Stimulated activated CD8-positive, alpha-beta memory T cell treated with anti-CD3 and anti-CD28 coated beads, Interleukin-15, amount 100 ng/mL, for 4 hours (primary cell): ENCODE measurements at places on chromosomes 4 and X.

- DNase-seq, result no peak
These were observed 1.0 kb upstream of the SLC6A8 start for GRCh38 chrX:153686711-153687110.

- DNase-seq, result no peak
These were observed 23.3 kb downstream of the RPGR start for GRCh38 chrX:38304010-38304409.

GRCh38 chr4:55499495-55499894, 47.2 kb downstream of the CLOCK start:
- no peak for DNase-seq

DNA sequence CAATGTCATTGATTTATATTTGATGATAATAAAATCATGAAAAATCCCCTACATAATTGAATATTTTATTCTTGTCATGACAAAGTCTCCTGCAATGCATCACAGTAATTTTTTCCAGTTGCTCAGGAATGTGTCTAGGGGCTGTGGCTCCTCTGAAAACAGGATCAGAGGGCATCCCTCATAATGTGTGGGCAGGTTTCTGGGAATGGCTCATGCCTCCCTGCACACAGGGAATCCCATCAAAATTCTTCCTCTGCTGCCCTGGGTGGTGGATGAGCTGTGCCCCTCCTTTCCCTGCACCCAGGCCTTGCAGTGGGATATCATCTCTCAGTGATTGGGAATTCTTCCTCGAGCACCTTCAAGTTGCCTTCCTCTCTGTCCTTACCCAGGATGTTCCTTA, 20.4 kb upstream of the PUDP start:
- no peak for DNase-seq

DNA sequence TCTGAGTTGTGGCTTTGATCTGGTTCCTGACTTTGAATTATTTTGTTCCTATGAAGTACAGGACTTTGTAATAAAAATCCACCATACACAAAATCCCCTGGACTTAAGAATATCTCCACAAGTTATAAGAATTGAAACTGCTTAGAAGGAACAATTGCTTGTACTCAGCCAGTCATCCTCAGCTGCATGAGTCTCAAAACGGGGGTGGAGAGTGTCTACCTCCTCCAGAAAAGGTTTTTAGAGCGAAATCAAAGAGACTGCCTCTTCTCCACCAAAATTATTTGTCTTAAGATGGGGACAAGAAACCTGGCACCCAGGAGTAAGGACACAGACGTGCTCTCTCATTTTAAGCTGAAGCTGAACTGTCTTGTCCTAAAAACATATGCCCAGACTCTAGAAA, 74.7 kb downstream of the SNCA start:
- DNase-seq, result no peak

DNA sequence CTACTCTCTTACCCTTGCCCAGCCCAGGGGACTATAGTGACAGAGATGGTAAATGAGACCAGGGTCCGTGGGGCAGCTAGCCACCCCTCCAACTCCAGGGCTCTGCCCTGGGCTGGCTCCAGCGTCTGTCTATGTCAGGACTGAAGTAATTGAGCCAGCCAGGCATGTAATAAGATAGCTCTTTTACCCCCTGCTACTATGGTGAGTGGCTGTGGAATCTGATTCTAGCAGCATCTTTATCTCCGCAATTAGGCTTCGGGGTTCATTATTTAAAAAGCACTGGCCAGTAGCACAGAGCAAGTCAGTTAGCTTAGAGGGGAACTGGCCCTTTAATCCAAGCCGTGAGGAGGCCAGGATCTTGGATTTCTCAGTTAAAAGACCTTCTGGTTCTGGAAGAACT, 123.3 kb upstream of the RAI2 start:
- no peak for DNase-seq

DNA sequence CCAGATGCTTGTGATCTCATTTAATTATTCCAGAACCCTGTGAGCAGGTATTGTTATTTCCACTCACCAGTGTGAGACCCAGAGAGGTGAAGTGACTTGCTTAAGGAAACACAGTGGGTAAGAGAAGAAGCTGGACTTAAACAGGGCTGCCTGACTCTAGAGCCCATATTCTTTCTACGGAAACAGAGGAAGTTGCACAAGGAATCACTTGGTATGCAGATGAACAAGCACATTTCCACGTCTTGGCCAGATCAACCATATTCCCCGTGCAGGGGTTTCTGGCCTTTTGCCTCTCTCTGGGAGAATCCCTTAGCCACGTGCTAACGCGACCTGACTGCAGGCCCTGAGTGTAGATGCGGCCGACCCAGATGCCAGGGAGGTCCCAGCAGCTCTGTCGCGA, 195.5 kb upstream of the ATP6AP2 start:
- no peak for DNase-seq

DNA sequence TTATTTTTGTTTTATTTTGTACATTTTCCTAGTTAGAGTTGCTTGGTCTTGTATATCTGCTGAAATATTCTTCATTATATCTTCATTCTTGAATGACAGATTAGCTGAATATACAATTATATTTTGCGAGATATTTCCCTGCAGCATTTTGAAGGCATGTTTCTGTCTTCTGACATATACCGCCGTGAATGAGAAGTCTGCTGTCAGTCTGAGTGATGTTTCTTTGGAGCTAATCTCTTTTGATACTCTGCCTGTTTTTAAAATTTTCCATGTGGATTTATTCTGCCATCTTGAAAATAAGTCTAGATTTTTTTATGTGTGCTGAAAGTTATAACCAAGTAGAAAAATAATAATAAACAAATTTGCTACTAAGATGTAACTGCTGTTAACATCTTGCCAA, 148.5 kb downstream of the MAGEC1 start:
- DNase-seq, result no peak

DNA sequence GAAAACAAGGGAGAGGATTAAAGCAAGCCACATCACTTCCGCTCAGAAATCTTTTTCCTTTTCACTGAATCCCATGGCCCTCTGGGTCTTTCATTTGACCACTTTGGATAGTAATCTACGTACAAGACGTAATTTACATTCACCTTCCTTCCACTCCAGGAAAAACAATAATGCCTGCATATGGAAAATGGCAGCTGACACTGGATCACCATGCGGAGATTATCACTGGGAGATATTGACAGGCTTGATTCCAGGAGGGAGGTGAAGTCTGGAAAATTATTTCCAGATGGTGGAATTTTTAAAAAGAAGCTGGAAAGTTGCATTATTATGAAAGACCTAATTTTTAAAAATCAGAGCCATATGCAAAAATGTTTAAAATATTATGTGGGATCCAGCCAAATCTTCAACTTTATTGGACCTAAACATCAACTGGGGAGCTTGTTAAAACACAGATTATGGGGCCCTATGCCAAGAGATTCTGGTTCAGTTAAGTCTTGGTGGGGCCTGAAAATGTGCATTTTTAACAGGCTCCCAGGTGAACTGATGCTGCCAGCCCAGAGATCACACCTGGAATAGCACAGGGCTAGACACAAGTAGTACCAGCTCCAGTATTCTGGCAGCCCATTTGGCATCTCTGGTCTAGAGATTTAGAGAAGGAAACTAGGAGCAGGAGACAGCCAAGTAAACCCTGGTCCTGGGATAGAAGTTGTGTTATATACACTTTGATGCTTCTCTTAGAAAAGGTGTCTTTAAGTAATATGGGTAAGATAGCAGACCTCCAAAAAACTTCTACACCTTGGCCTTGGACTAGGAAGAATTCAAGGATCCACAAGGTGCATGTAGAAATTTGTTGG, 290.3 kb upstream of the LDB2 start:
- no peak for DNase-seq

- DNase-seq, result no peak
These were observed 1273.0 kb downstream of the RAPGEF2 start for GRCh38 chr4:160375772-160376452.

DNA sequence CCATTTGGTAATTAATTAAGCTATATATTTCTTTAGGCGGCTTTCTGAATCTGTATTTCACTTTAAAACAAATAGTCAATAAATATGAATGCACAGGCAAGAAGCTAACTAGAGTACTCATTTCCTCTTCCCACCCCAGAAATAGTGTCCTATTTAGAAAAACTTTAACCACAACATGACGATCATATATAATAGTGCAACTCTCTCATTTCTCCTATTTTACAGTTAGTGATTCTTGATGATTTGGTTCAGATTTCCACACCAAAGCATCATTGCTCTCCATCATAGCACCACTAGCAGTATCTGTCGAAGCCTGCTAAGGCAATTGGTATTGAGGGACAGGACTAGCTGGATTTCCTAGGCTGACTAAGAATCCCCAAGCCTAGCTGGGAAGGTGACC, 184.0 kb upstream of the GALNTL6 start:
- DNase-seq, result no peak

DNA sequence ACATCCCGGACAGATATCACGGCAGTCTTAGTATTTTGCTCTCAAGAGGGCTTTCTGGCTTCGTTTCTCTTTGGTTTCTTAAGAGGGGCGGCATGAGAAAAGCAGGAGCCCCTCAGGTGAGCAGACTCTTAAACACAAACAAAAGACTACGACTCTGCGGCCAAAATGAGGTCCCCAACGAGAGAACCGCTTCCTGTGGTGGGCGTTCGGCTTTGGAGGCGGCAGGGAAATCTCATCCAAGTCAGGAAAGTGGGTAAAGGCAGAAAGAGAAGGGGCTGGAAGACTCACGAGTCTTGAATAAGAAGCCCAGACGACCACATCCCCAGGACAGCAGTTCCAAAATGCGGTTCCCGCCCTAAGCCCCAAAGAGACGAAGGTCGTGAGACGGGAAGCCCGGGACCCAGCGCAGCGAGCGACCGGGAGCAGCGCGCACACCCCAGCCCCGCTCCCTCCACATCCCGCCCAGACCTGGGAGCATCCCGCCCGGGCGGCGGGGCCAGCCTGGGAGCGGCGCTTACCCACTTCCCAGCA, 409 bp downstream of the UGDH start:
- DNase-seq, result peak; percentile 4

GRCh38 chr4:55758066-55758465, 61.5 kb upstream of the EXOC1L start:
- DNase-seq, result no peak

DNA sequence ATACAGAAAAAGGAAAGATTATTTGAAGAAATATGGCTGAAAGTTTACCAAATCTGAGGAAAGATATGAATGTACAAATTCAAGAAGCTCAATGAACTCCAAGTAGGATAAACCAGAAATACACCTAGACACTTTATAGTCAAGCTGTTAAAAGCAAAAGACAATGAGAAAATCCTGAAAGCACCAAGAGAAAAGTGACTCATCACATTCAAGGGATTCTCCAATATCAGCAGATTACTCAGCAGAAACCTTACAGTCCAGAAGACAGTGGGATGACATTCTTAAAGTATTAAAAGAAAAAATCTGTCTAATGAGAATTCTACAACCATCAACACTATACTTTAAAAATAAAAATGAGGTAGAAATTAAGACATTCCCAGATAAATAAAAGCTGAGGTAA, 223.8 kb upstream of the ZCCHC13 start:
- DNase-seq, result no peak

- DNase-seq, result no peak
These were observed 90.3 kb downstream of the COMMD8 start for GRCh38 chr4:47373174-47373573.

- DNase-seq, result no peak
These were observed 22.8 kb upstream of the CSTF2 start for GRCh38 chrX:100797359-100797758.

DNA sequence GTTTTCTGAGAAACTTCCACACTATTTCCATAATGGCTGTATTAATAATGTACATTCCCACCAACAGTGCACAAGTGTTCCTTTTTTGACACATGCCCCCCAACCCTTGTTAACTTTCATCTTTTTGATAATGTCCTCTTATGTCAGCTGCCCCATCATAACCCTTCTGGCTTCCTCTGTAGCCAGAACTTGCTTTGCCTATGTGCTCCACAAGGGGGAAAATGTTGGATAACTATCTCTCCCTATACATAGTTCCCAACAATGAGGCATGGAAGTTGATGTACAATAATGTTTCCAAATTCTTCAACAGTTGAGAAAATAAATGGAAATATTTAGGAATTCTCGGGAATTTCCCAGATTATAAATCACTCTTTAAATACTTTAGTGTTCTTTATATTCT, 142.9 kb downstream of the ASB9 start:
- DNase-seq, result no peak

DNA sequence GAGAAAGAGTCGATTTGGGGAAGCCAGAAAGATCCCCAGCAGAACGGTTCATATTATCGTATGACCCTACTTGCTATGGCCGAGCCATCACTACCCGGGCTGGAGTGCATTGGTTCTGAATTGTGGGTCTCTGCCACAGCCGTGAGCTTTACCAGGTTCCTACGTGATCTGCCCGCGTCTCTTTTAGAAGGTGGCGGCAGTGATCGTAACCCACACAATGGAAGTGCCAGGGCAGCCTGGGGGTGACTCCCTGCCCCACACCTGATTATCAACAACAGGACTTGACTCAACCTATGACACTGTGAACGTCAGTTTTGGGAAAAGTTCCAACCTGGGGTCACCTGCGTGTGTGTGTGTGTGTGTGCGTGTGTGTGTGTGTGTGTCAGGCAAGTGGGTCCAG, 90.8 kb downstream of the SHOX start:
- no peak for DNase-seq

DNA sequence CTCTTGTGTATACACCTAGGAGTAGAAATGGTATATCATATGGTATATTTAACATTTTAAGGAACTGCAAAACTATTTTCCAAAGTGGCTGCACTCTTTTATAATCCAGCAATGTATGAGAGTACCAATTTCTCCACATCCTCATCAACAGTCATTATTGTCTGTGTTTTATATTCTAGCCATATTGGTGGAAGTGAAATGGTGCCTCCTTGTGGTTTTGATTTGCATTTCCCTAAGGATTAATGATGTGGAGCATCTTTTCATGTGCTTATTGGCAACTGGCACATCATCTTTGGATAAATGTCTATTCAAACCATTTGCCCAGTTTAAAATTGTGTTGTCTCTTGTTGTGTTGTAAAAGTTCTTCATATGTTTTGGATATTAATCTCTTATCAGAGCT, 9.6 kb downstream of the BMP15 start:
- DNase-seq, result no peak

- DNase-seq, result no peak
These were observed 2.5 kb upstream of the SPANXD start for GRCh38 chrX:141701072-141701471.

GRCh38 chr4:113009461-113009860, 40.0 kb upstream of the ANK2 start:
- DNase-seq, result no peak

GRCh38 chr4:20172070-20172760, 79.5 kb upstream of the SLIT2 start:
- no peak for DNase-seq

GRCh38 chr4:25860586-25861279, 2.1 kb downstream of the SEL1L3 start:
- DNase-seq, result no peak

GRCh38 chrX:111262086-111262485, 8.2 kb downstream of the CAPN6 start:
- no peak for DNase-seq

DNA sequence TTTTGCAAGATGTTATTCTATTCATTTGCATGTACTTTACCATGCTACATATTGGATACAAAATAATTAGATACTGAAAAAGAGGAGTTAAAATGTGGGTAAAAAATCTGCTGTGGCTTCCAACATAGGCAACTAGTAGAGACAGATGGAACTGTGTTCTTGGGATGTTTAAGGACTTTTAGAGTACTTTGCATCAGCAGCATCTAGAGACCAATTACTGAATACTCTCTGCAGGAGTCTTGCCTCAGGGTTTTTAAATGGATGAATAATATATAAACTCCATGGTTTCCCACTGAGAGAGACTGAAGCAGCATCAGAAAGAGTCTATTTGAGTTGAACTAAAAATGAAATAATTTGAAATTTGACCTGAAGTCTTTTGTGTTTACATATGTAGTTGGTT, 676.7 kb downstream of the GALNTL6 start:
- no peak for DNase-seq
